HepG2 (cell line): ENCODE measurements at places on chromosomes 16 and 17. TPM values are rescaled to one million over a fixed set of nuclear protein-coding genes. Genes with fewer than 3 reads are reported as not detected.

The ALOXE3 gene
- total RNA-seq: not detected in 2 replicates

- DNase-seq: no peak
Observed at GRCh38 chr17:33033176-33033575, 41.5 kb downstream of the SPACA3 start.

DNA sequence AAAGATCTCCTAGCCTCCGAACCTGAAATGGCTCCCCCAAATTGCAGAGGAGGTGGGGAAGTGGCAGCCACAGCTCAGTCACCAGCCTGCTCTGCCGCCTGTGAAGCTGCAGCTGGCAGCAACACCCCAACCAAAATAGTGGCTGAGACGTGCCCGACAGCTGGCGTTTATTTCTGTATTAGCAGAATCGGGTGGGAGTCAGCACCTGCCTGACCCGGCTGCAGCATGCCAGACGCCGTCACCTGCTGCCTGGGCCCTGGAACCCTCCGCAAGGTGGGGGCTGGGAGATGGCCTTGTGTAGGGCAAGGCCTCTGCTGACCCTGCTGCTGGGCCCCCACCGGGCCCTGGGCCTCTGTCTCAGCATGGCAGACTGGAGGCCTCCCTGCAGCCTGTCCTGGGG lies 17.5 kb upstream of the PABPN1L start:
- no peak for DNase-seq

The ADORA2B gene
- 6.7 and 10.4 TPM in 2 replicates for total RNA-seq

The FBXO39 gene
- not detected in 2 replicates for total RNA-seq

GRCh38 chr16:5381481-5381880 lies 283.9 kb upstream of the EEF2KMT start:
- no peak for DNase-seq

DNA sequence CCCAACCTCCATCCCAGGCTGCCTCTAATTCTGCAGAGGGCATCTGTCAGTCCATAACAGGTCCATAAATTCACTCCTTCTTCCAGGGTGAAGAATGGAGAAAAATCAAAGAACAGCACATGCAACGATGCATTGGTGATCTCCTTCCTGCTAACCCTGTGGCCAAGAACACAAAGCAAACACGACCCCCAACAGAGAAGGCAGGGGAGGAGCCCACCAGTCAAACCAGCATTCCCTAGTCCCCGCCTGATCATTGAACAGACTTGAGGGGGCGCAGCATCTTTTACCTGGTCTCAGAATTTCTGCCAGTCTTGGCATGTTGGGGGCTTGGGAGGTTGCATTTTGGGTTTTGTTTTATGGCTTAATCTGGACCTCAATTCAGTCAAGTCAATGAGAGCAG lies 476.0 kb downstream of the SLC39A11 start:
- DNase-seq: no peak

The CMTM2 gene
- total RNA-seq: not detected in 2 replicates

The TPSB2 gene
- total RNA-seq: not detected in 2 replicates

GRCh38 chr17:55704401-55704800 lies 18.3 kb downstream of the TMEM100 start:
- DNase-seq: no peak

DNA sequence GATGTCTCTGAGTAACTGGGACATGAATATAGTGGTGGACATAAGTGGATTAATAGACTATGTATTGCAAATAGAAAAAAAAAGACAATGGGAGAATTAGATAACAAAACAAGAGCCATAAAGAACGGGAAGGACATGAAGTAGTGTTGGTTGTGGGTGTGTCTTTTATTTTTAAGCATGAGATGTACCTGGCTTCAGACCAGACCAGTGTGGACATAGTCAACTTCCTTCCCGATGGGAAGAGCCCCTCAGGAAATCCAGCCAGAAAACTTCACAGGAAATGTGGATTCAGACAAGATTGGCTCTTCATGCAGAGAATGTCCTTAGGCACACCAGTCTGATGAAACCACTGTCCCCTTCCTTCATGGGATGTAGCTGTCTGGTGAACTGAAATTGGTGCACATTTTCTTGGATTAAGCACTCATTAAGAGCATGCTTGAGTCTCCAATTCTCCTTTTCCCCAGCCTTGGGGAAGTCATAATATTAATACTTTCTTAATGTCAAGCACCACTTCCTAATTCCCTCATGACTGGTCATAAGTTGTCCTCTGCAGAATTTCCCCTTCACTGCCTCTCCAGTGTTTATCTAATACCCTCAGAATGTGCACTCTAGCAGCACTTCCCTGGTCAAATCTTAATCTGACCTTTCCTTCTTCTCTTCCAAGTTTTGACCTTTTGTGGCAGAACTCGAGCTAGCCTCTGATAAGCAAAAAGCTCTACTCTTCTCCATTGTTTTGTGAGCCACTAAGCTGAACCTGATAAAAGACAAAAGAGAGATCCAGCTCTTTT lies 350.6 kb upstream of the MAF start:
- no peak for DNase-seq

- no peak for DNase-seq
Observed at GRCh38 chr16:82756283-82756599, 129.5 kb downstream of the CDH13 start.

The CX3CL1 gene
- 23.4 and 57.3 TPM in 2 replicates for total RNA-seq
